ENCODE measurements at places on chromosomes 1 and 21. TPM values are rescaled to one million over a fixed set of nuclear protein-coding genes. Genes with fewer than 3 reads are reported as not detected.

DNA sequence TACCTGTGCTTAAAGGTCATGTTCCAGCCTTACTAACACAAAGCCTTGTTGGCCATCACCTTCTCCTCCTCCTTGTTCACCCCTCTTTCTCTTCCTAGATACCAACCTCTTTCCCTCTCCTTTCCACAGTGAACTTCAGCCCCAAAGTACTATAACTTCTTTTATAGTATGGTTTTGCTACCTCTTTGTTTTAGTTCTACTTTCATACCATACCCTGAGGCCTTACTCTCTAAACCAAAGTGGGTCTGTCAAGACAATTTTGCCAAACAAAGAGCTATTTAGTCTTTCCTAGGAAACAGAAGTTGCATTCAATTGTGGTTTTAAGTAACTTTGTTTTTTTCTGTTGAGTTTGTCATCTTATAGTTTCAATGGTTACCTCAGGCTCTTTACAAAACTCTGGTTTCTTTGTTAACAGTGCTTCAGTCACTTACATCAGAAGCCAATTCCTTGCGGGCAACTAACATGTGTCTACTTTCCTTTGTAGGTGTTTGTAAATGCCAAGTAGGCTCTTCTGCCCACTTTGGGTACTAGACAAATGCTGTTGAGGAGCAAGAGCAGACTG is 623.9 kb upstream of the PKN2 start:
- H3K4me3 ChIP-seq: no peak overlapping the region
- no peak overlapping the region for H3K27ac ChIP-seq
- DNase-seq: no peak

GRCh38 chr1:226533220-226533619 is 15.3 kb upstream of the STUM start:
- no peaks in the 10 kb centered on the region for H3K36me3 ChIP-seq
- H3K27me3 ChIP-seq: peaks cover 8% of the 10 kb centered on the region
- no peak for DNase-seq
- H3K27ac ChIP-seq: no peak overlapping the region
- H3K4me3 ChIP-seq: no peak overlapping the region

DNA sequence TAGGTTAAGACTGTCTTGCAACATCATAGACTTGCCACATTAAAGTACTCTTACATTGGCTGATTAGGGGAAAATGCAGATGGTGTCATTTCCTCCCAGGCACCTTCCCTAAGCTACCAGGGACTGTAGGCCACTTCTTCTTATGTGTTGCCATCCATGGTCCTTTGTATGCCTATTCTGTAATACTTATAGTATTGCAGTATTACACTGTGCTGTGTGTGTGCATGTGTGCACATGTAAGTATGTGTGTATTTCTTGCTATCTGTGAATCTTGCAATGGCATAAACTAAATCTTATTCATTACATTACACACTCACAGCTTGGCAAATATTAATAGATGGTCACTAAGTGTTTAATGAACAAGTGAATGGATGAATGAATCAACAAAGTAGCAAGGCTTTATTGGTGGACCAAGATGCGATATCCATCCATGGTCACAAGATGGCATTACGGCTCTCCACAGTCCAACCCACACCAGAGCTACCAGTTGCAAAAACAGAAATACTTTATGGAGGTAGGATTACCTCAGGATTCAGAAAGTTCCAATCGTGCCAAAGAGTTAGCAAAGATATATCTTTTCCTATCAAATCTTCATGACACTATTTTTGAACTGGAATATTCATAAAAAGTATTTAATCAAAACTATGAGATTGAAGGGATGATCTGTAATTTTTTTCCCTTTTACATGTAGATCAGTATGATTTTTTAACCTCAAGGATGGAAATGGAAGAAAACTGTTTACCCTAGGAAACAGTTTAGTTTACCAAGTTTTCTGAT is 160.2 kb downstream of the DENND1B start:
- H3K27me3 ChIP-seq: no peaks in the 10 kb centered on the region
- peak; percentile 39 for DNase-seq
- no peak overlapping the region for H3K27ac ChIP-seq
- H3K36me3 ChIP-seq: no peaks in the 10 kb centered on the region

- peaks cover 60% of the 10 kb centered on the region for H3K4me1 ChIP-seq
- peak overlapping the region; percentile 99 for H3K27ac ChIP-seq
- peak overlapping the region; percentile 76 for H3K4me3 ChIP-seq
Measured at GRCh38 chr1:62198781-62199125, 4.1 kb downstream of the L1TD1 start.

The ITLN2 gene
- total RNA-seq: 7.8 TPM

Measured in WTC11 (cell line).